CD4-positive, alpha-beta T cell (primary cell): ENCODE measurements at places on chromosomes 2 and 18. TPM values are rescaled to one million over a fixed set of nuclear protein-coding genes. Genes with fewer than 3 reads are reported as not detected.

DNA sequence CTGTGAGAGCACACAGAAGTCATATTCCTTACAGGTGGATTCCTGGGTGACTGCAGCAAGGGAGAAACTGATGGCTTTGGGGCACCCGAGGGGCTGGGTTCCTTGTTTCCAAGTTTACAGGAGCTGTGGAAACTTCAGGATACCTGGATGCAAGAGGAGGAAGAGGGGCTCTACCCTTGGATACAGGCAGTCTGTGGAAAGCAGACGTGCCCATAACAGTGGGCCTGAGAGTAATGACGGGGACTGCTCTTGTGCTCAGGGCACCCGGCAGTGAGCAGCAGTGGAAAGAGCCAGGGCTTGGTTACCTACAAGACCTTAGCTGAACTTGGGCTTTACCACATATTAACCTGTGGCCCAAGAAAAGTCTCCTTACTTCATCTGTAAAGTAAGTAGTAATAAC, 102.2 kb upstream of the TGFA start:
- no peaks in the 10 kb centered on the region for H3K36me3 ChIP-seq
- peaks cover 24% of the 10 kb centered on the region for H3K4me1 ChIP-seq
- H3K4me3 ChIP-seq = no peak overlapping the region
- DNase-seq = no peak
- H3K27ac ChIP-seq = no peak overlapping the region

- no peaks in the 10 kb centered on the region for H3K27me3 ChIP-seq
- no peak overlapping the region for H3K27ac ChIP-seq
- DNase-seq = no peak
These were observed 257.3 kb downstream of the GLI2 start for GRCh38 chr2:120992791-120993555.

- no peaks in the 10 kb centered on the region for H3K4me1 ChIP-seq
- no peaks in the 10 kb centered on the region for H3K27me3 ChIP-seq
- no peak overlapping the region for H3K4me3 ChIP-seq
- DNase-seq = no peak
- H3K27ac ChIP-seq = no peak overlapping the region
- H3K36me3 ChIP-seq = no peaks in the 10 kb centered on the region
These were observed 652.7 kb upstream of the FANCL start for GRCh38 chr2:58893656-58894351.

GRCh38 chr2:175576875-175577274, 395.4 kb upstream of the ATP5MC3 start:
- H3K4me3 ChIP-seq = no peak overlapping the region
- no peak for DNase-seq
- H3K36me3 ChIP-seq = no peaks in the 10 kb centered on the region
- H3K27ac ChIP-seq = no peak overlapping the region
- H3K27me3 ChIP-seq = peaks cover 5% of the 10 kb centered on the region

GRCh38 chr2:156702541-156702940, 266.4 kb downstream of the GPD2 start:
- no peaks in the 10 kb centered on the region for H3K4me1 ChIP-seq
- H3K27ac ChIP-seq = no peak overlapping the region
- no peak for DNase-seq
- H3K4me3 ChIP-seq = no peak overlapping the region
- no peaks in the 10 kb centered on the region for H3K27me3 ChIP-seq

DNA sequence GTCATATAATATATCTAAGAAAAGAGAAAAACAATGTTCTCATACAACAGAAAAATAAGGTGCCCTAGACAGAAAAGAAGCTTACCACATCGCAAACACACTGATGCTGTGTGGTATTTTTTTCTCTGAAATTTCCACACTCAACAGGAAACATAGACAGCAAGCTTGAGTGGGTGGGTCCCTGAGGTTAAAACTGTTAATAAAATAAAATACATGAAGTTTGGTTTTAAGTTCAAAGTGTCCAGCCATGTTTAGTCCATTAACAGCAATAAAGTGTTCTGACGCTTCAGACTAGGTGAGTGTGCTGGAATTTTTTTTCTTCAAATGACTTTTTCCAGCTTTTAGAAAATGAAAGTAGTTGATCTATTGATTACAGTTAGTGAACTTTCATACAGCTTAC, 83.3 kb upstream of the EPB41L5 start:
- peaks cover 24% of the 10 kb centered on the region for H3K4me1 ChIP-seq
- DNase-seq = no peak
- peak overlapping the region; percentile 56 for H3K4me3 ChIP-seq
- peaks cover 21% of the 10 kb centered on the region for H3K36me3 ChIP-seq
- peak overlapping the region; percentile 50 for H3K27ac ChIP-seq

Gene ZNF532
- 9.9 TPM for total RNA-seq
